ENCODE measurements at places on chromosomes 4 and X.

GRCh38 chrX:95733426-95733825 lies 951.2 kb upstream of the DIAPH2 start:
- DNase-seq = no peak

DNA sequence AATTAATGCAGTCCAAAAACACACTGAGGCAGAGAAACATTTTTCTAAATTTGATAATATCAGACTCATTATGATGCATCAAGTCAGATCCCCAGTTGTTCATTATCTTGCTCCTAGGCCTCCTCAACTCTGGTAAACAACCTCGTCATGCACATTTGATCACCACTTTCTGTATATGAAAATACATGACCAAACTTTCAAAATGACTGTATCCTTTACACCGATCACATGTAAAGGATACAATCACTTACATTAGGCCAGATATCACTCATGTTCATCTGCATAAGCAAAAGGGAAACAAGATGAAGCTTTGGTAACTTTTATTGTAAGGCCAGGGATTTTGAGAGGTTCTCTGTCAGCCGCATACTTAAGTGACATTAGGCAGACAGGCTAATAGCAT lies 99.4 kb upstream of the IL1RAPL1 start:
- DNase-seq = no peak

- no peak for DNase-seq
Observed at GRCh38 chrX:154515090-154515965, 704 bp downstream of the FAM3A start.

- no peak for DNase-seq
Observed at GRCh38 chrX:22063284-22063683, 31.2 kb downstream of the PHEX start.

- no peak for DNase-seq
Observed at GRCh38 chr4:52017814-52018213, 2.3 kb downstream of the LRRC66 start.
